ENCODE measurements at places on chromosomes 1 and 21.
A peak's percentile ranks its signal among the peaks of the same experiment; 100 is the strongest.

- DNase-seq: no peak
Measured at GRCh38 chr1:99755664-99756063, 10.8 kb downstream of the FRRS1 start.

DNA sequence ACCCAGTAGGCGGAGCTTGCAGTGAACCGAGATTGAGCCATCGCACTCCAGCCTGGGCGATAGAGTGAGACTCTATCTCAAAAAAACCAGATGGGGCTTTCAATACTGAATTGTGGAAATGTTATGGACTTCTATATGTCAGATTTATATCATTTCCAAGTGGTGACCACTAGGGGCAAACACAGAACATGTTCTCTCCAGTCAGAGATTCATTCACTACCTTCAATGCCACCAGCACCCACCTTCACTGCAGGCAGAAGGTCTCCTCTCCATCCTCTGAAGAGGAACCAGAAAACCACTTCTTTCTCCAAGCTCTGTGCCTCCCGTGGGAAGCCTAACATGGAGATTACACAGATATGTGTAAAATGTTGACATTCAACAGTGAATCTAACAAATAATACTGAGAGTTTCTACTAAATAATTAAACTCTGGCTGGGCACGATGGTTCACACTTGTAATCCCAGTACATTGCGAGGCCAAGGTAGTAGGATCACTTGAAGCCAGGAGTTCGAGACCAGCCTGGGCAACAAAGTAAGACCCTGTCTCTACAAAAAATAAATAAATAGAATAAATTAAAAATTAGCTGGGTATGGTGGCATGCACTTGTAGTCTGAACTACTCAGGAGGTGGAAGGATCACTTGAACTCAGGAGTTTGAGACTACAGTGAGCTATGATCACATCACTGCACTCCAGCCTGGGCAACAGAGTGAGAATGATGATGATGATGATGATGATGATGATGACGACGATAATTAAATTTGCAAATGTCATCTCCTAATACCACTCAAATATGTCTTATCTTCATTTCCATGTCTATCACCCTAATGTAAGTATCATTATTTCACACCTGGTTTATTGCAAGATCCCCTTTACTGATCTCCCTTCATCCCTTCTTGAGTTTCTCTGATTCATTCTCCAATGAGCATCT lies 151.1 kb downstream of the ZNF281 start:
- peak; percentile 33 for DNase-seq

GRCh38 chr1:168832661-168833060 lies 103.7 kb upstream of the DPT start:
- no peak for DNase-seq

DNA sequence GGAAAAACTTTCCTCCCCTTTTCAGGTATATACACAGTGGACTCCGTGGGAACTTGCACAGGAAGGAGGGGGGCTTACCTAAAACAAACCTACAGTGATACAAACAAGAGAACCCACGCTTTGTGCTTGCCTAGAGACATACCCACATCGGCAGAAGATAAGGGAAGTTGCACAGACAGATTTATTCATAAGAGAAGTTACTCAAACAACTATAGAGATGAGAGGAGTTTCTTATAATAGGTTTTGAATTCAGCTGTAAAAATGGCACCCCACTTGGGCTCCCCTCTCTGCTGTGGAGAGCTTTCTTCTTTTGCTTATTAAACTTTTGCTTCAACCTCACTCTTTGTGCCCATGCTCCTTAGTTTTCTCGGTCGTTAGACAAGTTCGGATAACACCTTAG lies 1.8 kb upstream of the DUSP12 start:
- DNase-seq: no peak

DNA sequence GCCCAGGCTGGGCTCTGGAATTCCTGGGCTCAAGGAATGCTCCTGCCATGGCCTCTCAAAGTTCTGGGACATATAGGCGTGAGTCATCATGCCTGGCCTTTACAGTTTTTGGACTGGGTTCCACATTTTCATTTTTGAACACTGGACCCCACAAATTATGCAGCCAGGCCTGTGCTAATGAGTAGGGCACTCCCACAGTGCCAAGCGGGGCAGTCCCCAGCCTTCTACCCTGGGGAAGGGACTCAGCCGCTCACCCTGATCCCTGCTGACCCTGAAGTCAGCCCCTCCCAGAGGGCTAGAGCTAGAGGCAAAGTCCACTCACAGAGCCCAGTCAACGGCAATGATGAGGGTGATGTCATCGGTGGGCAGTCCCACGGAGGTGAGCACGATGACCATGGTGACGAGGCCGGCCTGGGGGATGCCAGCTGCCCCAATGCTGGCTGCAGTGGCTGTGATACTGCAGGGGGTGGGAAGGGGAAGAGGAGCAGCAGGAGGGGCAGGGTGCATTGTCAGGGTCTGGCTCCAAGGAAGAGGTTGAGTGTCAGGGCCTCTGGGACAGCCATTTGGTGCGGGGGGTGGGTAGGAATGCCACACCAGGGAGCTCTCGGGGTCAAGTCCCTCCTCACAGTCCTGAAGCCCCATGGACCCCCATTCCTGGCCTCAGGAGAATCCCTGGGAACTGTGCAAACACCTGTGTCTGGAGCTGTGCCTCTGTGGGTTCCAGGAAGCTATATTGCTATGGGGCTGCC lies 27.6 kb downstream of the PODN start:
- DNase-seq: no peak

- no peak for DNase-seq
Measured at GRCh38 chr1:20913242-20913641, 126.1 kb upstream of the HP1BP3 start.

DNA sequence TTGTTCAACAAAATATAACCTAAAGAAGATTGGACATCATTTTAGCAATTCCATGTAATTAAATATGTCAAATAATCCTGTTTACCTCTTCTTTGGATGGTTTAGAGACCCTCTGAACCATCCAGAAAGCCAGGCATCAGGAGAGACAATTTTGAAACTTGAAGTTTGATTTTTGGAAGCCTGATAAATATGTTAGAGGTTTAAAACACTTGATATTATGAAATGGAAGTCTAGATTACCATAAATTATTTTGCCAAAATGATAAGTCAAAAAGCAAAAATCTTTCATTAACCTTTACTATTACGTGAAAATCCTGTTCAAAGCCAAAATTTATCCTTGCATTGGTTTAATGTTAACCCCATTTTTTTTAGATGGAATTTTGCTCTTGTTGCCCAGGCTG lies 43.5 kb downstream of the CCDC30 start:
- no peak for DNase-seq

DNA sequence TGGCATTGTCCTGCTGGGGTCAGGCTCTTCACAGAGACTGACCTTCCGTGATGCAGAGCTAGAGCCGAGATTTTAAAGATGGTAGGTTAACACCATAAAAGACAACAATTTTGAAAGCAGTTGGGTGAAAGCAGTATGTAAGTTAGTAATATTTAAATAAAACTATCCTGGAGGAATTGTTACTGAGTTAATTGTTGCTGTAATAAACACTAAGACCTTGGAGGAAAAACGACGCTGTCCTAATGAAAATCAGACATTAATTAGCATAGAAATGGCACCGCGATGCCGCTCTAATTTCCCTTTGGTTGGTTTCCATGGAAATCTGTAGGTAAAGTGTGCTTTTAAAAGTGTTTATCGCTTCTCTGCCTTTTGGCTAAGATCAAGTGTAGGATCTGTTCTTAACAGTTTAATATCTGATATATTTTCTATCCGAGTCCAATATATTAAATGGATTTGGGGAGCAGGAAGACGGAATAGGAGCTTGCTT lies 745 bp upstream of the ANP32E start:
- DNase-seq: no peak

DNA sequence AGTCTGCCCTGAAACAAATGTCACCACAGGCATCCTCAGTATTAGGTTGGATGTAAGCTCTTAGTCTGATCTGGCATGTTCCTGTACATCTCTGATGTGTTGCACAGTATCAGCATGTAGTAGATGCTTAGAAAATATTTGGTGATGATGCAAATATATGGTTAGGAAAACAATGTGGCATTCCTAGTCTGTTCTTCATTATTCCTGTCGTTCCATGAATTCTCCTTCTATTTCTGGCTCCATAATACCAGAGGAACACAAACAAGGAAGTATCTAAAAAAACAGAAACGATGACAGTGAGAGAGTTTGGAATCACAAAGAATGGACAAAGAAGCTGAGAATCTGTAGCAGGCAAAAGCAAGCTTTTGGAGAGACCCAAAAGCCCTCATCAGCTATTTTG lies 236.6 kb downstream of the HHAT start:
- no peak for DNase-seq

- no peak for DNase-seq
Measured at GRCh38 chr1:47232187-47232874, at the start of gene TAL1. Gene TAL1 (minus strand): TSS chr1:47232225. CDS start chr1:47225888, 6,337 bp downstream.

DNA sequence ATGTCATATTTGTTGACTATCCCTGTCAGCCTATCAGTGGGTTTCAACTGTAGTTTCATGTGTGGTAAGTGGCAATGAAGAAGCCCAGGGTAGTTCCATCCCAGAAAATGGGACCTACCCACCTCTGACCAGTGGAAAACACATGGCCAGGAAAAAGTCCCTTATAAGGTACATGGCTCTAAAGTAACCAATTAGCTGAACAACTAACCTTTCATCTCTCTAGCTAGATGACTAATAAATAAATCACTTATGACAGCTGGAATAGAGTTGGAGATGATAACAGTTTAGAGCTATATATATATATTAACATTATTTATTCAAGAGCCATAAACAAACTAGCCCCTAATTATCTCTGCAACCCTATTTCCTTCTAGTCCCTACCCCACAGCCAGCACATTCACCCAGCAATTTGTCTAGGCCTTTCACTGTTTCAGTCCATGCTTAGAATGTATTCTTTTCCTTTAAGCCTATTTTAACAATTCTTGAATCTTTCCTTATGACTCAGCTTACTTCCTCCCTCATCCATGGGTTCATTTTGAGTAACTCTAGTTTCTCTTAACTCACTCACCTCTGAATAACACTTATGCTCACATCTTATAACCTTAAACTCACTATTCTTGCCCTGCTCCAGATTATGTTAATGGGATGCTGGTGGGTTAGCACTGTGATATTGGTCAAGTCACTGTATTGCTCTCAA lies 83.7 kb downstream of the TNFSF18 start:
- no peak for DNase-seq

Data from SW 1271 (cell line).